ENCODE measurements at places on chromosomes 16 and 17.

GRCh38 chr17:80758481-80759376 lies 214.1 kb downstream of the RPTOR start:
- H3K4me1 ChIP-seq: peaks cover 85% of the 10 kb centered on the region
- peak; percentile 63 for DNase-seq
- peak overlapping the region; percentile 46 for H3K4me3 ChIP-seq
- H3K36me3 ChIP-seq: peaks cover 68% of the 10 kb centered on the region
- H3K27me3 ChIP-seq: no peaks in the 10 kb centered on the region

DNA sequence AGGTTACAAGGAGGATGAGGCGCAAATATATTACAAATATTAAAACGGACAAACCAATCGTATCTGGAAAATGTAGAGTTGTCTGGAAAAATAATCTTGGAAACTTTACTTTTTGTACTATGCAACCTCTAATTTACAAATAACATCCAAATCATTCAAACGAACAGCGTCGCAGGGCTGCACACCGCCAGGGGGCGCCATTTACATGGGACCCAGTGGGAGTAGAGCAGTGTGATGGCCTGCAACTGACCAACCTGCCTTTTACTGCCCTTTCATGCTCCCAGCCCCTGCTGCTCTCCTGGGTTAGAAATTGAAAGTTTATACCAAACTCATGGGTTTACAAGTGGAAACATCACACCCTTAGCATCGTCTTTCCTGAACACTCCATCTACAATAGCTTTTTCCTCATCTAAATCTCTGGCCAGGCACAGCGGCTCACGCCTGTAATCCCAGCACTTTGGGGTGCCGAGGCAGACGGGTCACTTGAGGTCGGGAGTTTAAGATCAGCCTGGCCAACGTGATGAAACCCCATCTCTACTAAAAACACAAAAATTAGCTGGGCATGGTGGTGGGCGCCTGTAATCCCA lies 10.0 kb downstream of the PITPNC1 start:
- peak; percentile 72 for DNase-seq
- peaks cover 54% of the 10 kb centered on the region for H3K36me3 ChIP-seq
- peak overlapping the region; percentile 17 for H3K27ac ChIP-seq
- H3K4me1 ChIP-seq: peaks cover 69% of the 10 kb centered on the region
- no peaks in the 10 kb centered on the region for H3K27me3 ChIP-seq

GRCh38 chr17:30093463-30094147 lies 23.0 kb upstream of the NSRP1 start:
- H3K4me1 ChIP-seq: peaks cover 7% of the 10 kb centered on the region
- H3K27me3 ChIP-seq: peaks cover 31% of the 10 kb centered on the region
- DNase-seq: peak; percentile 59
- H3K4me3 ChIP-seq: no peak overlapping the region
- H3K27ac ChIP-seq: no peak overlapping the region
- H3K36me3 ChIP-seq: no peaks in the 10 kb centered on the region

- no peaks in the 10 kb centered on the region for H3K27me3 ChIP-seq
- DNase-seq: no peak
- peaks cover 78% of the 10 kb centered on the region for H3K4me1 ChIP-seq
- H3K27ac ChIP-seq: peak overlapping the region; percentile 7
Observed at GRCh38 chr16:9112166-9112843, 20.9 kb downstream of the HAPSTR1 start.

DNA sequence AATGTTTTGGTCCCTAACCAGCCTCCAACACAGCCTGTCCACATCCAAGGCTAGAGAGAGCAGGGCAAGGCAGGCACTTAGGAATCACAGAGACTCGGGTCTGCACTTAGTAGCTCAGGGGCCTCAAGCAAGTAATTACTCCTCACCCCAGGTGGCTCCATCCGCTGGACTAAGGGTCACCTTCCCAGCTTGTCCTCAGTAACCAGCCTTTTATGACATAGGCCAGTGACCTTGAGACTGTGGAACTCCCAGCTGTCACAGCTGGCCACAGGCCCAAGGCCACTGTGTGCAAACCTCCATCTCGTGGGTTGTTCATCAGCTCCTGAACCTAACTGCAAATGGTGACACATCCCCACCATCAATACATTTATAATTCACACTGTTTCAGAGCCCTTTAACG lies 68.6 kb downstream of the CDYL2 start:
- DNase-seq: no peak
- peaks cover 2% of the 10 kb centered on the region for H3K36me3 ChIP-seq
- H3K27ac ChIP-seq: no peak overlapping the region
- H3K27me3 ChIP-seq: no peaks in the 10 kb centered on the region

DNA sequence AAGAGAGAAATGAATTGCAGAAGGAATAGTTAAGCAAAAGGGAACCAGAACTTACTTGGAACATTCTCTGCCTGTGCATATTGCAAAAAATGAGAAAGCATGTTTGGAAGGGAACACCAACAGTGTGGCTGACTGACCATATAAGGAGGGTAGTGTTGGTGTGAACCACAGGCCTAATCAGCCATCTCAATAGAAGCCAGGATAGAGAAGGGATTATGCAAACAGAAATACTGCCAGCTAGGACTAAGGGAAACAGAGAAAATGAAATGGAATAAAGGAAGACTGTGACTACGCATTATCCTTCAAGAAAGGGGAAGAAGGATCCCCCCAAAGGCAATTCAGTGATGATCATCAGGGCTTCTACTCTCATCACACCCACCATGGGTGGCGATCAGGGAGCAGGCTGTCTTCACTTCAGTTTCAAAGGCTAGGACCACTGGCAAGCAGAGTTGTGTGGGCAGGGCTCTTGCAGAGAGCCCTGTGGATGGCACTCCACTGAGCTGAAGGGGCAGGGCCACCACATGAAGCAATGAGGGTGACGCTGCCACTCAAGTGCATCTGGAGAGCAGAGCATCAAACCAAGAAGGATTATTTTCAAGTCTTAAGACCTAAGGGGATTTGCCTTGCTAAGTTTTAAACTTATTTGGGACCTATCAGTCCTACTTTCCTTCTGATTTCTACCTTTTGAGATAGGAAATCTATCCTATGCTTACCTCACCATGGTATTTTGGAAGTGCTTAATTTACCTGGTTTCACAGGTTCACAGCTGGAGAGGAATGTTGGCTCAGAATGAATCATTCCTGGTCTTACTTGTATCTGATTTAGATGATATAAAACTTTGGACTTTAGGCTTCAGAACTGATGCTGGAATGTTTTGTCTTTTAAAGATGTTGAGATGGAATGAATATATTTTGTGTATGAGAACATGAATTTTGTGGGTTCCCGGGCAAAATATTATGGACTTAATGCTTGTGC lies 140.5 kb downstream of the SSH2 start:
- DNase-seq: no peak
- peaks cover 8% of the 10 kb centered on the region for H3K36me3 ChIP-seq
- no peak overlapping the region for H3K4me3 ChIP-seq

DNA sequence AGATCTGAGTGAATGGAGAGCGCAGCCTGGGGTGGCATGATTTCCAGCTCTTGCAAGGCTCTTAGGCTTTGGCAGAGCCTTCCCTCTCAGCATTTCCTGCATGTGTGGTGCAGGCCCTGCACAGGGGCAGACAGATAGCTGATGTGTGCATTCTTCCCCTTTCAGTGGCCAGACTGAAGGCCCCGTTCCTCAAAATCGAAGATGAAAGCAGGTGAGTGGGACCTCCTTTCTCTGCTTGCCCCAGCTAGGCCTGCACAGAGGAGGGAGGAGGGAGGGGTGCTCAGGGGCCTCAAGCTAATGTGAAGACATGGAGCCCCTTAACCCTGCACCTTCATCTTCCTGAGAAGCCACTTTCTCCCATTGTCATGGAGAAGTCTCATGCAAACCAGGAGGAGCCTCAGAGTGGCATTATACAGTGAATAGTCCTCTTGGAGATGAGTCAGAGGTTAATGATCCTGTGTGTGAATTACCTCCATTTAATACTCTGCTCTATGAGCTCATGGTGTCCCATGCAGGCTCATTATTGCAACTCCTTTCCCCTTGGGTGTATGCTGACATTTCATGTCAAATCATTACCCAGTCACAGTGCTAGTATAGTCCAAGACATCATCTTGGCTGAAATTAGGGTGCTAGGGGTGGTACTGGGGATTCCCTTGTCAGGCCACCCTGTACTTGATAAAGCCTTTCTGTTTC lies 20.4 kb upstream of the ADAM11 start:
- peaks cover 44% of the 10 kb centered on the region for H3K36me3 ChIP-seq
- H3K27ac ChIP-seq: no peak overlapping the region
- H3K4me1 ChIP-seq: no peaks in the 10 kb centered on the region
- no peak for DNase-seq
- H3K27me3 ChIP-seq: no peaks in the 10 kb centered on the region

All from activated CD8-positive, alpha-beta T cell treated with anti-CD3 and anti-CD28 coated beads, Interleukin-2, amount 10 ng/mL, durations not matched to agents 7 days and 5 days (primary cell).